8988T (cell line): ENCODE measurements at places on chromosomes 7 and 10.
A peak's percentile ranks its signal among the peaks of the same experiment; 100 is the strongest.

DNA sequence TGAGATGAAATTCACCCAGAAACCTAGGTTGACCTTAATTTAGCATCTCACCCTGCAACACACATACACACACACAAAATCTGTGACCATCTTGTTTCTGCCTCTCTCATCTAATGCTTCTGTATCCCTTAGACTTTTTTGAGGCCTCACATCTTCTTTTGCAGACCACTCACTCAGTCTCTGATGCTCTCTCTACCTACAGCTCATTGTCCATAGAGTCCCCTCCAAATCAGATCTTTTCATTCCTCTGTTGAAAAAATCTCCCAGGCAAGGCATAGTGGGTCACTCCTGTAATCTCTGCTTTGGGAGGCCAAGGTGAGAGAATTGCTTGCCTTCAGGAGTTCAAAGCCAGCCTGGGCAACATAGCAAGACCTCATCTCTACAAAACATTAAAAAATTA, 17.6 kb upstream of the PAX2 start:
- DNase-seq: no peak

GRCh38 chr10:49592726-49593563, 17.2 kb upstream of the SLC18A3 start:
- DNase-seq: peak; percentile 66

DNA sequence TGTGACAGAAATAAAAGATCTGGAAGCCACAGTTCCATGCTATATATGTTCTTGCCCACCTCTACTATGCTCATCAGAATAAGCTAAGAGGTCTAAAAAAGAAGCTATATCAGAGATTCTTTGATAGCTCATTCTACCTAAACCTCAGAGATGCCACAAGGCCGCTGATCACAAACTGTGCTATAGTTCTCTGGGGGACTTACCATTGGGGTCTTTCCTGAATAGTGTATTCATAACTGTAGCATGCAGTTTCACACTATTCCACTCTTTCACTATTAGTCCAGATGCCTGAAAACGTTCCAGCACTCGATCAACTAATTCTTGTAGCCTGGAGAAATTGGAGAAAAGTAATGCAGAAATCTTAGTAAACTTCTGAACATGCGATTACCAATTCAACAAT, 44.5 kb upstream of the SPOCK2 start:
- no peak for DNase-seq

DNA sequence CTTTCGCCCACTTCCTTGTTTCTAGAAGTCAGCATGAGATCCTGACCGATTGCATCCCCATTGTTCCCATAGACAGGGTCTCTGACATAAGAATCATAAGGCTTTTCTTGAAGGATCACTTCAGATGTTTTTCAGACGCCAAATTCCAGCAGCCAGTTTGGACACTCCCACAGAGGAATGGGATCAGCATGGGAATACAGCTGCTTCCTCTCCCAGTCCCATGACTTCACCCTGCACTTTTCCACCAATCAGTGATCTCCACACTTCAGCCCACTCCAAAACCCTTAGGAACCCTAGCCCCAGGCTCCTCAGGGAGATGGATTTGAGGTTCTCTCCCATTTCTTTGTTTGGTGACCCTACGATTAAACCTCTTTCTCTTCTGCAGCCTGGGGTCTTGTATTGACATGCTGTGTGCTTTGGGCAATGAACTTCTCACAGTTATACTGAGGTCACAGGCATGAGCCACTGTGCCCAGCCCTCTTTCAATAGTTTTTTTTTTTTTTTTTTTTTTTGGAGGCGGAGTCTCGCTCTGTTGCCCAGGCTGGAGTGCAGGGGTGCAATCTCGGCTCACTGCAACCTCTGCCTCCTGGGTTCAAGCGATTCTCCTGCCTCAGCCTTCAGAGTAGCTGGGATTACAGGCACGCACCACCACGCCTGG, 52.8 kb upstream of the CHST3 start:
- no peak for DNase-seq

GRCh38 chr10:35493196-35494118, 111.7 kb upstream of the GJD4 start:
- no peak for DNase-seq

- DNase-seq: no peak
These were observed 8.3 kb downstream of the HOXA4 start for GRCh38 chr7:27122077-27122910.

DNA sequence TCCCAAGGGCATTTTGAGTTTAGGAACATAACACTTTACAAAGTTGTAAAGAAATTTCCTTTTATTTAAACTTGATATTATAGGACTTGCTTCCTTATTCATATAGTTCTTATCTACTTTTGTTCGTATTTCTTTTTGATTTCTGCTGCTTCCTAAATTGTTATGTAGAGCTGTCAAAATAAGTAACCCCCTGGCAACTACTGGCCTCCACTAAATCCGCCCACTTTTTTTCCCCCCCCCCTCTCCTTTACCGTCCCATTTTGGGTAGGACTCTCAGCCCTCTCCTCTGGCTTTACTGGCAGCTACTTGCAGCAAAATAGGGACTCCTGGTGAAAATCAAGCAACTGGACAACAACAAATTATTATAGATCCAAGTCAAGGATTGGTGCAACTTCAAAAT, 1.1 kb downstream of the SP4 start:
- no peak for DNase-seq

- no peak for DNase-seq
These were observed 7.1 kb upstream of the EMX2 start for GRCh38 chr10:117535298-117536071.

- no peak for DNase-seq
These were observed 103.0 kb upstream of the DNAAF5 start for GRCh38 chr7:623464-623863.

- no peak for DNase-seq
These were observed 63.0 kb upstream of the CYP26C1 start for GRCh38 chr10:92997620-92998019.

DNA sequence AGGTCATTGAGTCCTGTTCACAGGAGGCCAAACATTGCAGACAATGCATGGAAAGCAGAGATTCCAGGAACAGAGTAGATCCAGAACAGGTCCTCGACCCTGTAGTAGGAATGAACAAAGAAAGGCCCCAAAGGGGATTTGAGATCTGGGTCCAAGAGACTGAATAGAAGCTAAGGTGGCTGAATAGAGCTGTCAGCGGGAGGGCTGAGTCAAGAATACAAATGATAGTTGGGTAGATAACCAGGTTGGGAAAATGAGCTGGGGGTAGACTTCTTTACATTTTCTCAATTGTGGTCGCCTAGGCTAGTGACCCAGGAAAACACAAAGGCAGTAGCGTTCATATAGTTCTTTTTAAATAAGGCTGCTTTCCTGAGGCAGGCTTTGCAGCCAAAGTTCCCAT, 103.4 kb upstream of the ELMO1 start:
- DNase-seq: no peak

GRCh38 chr7:107234436-107234835, 65.6 kb downstream of the HBP1 start:
- DNase-seq: no peak

GRCh38 chr7:83101530-83101929, 61.2 kb downstream of the PCLO start:
- DNase-seq: no peak

- peak; percentile 19 for DNase-seq
These were observed 58.3 kb downstream of the VCL start for GRCh38 chr10:74056050-74056818.

- DNase-seq: no peak
These were observed 7.2 kb downstream of the ZKSCAN1 start for GRCh38 chr7:100022621-100023020.

DNA sequence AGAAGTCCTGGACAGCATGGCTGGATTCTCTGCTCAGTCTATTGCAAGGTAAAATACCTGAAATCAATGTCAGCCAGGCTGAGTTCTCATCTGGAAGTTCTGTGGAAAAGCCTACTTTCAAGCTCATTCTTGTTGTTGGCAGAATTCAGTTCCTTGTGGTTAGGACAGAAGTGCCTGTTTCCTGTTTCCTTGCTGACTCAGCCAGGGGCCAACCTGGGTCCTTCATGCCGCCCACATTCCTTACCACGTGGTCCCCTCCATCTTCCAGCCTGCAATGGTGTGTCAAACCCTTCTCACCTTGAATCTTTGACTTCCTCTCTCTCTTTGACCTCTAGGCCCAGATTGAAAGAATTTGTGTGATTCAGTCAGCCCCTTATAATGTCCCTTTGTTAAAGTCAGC, 197.1 kb upstream of the STK17A start:
- no peak for DNase-seq

DNA sequence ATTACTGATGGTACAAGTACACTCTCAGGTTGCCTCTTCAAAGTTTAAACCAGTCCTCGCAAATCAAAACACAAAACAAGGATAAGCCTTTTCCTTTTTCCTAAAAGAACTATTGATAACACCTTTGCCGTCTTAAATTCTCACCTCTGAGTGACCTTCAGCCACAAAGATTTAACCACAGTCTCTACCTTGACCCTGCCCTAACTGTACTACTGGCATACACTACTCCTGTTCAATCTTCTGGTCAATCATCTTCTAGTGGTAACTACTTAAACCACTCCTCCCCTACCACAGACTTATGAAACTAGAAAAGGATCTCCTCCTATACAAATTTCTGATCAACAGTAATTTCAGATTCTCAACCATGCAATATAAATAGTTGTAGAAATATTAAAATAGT, 15.1 kb downstream of the UPF2 start:
- DNase-seq: no peak
